ENCODE measurements at places on chromosomes 7 and 10.

DNA sequence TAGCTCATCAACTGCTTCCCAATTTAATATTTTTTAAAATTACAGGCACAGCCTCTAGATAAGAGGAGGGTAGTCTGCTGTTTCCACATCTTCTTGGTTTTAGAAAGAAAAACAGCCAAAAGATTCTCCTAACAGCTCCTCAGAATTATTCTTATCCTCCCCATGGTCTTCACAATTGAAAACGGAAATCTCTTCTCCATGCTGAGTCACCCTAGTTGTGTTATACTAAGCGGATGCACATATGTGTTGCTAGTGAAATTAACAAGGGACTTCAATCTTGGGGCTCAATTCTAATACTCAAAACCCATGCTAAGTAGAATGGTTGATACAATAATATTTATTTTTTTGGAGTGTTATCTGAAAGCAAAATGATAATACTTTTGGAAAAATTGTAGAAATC is 71.9 kb upstream of the NPY start:
- H3K4me3 ChIP-seq: no peak overlapping the region
- H3K36me3 ChIP-seq: no peaks in the 10 kb centered on the region
- H3K27ac ChIP-seq: no peak overlapping the region
- H3K27me3 ChIP-seq: no peaks in the 10 kb centered on the region

- no peak overlapping the region for H3K4me3 ChIP-seq
- H3K27ac ChIP-seq: no peak overlapping the region
- no peaks in the 10 kb centered on the region for H3K36me3 ChIP-seq
- H3K27me3 ChIP-seq: no peaks in the 10 kb centered on the region
- DNase-seq: no peak
- no peaks in the 10 kb centered on the region for H3K4me1 ChIP-seq
These were observed 122.8 kb downstream of the MAPK8 start for GRCh38 chr10:48429309-48429708.

DNA sequence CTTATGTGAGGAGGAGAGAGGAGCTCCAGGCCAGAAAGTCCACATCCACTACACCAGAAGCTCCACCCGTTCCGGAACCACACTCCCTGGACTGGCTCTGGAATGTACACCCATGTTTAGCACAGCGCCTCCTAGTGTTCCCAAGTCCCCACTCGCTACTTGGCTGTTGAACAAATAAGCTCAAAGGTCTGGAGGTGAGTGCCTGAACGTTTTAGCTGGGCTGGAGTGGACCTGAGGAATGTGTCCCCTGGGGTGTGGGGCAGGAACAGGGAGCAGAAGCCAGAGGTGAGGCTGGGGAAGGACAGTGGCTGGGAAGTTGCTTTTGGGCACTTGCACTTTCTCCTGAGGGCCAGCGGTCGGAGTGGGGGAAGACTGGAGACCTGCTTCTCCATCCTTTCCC is 164.1 kb upstream of the CDCA7L start:
- H3K27me3 ChIP-seq: peaks cover 4% of the 10 kb centered on the region
- H3K4me3 ChIP-seq: no peak overlapping the region
- no peaks in the 10 kb centered on the region for H3K36me3 ChIP-seq

- no peaks in the 10 kb centered on the region for H3K27me3 ChIP-seq
- H3K4me3 ChIP-seq: no peak overlapping the region
- H3K4me1 ChIP-seq: peaks cover 7% of the 10 kb centered on the region
- no peak overlapping the region for H3K27ac ChIP-seq
These were observed 61.7 kb upstream of the ZNRF2 start for GRCh38 chr7:30222515-30223215.

- no peaks in the 10 kb centered on the region for H3K4me1 ChIP-seq
- no peak overlapping the region for H3K27ac ChIP-seq
- DNase-seq: no peak
- H3K4me3 ChIP-seq: no peak overlapping the region
These were observed 94.8 kb downstream of the CHN2 start for GRCh38 chr7:29289156-29290021.

GRCh38 chr7:114531326-114531725 is 116.7 kb downstream of the FOXP2 start:
- no peak overlapping the region for H3K4me3 ChIP-seq
- H3K27me3 ChIP-seq: no peaks in the 10 kb centered on the region
- H3K27ac ChIP-seq: no peak overlapping the region
- H3K4me1 ChIP-seq: no peaks in the 10 kb centered on the region
- DNase-seq: no peak
- H3K36me3 ChIP-seq: no peaks in the 10 kb centered on the region

DNA sequence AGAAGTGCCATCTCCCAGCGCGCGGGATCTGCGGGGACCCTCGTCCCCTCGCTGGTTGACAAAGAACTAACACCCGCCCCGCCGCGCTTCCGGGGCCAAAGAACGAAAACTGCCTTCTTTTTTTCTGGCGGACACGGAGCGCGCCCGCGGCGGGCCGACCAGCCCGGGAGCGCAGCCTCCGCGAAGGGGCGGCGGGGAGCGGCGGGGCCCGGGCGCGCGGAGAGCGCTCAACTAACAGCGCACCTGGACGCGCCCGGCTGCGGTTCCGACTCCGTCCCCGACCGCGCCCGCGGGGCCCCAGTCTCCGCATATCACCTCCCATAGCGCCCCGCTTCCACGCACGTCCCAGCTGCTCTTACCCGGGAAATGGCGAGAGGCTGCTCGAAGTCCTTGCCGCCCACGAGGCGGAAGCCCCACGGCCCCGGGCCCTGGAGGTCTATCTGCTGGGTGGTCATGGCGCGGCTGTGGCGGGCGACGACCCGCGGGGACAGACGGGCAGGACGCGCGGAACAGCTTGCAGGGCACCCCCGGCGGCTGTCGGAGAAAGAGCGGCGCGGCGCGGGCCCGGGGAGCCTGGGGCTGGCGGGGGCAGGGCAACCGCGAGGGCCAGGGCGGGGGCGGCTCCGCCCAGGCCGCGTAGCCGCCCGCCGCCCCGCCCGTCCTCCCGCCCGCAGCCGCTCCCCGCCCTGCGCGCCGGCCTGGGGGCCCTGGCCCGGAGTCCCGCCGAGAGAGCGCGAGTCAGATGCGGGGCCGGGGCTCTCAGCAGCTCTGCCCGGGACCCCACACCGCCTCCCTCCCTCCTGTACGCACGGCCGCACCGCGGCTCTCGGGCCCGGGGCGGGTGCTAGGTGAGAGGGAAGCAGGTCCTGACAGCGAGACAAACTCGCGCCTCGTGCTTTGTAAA is at the start of gene PDLIM1:
PDLIM1 (minus strand) TSS at position 543 of the 904 bp plus-strand sequence; CDS start at position 455, 88 bp downstream.
- peak within 1 kb of the TSS; percentile 89 for H3K27ac ChIP-seq
- no peak for DNase-seq
- H3K36me3 ChIP-seq: no peaks in the 10 kb centered on the region
- peaks cover 35% of the 10 kb centered on the region for H3K4me1 ChIP-seq
- no peaks in the 10 kb centered on the region for H3K27me3 ChIP-seq

- no peaks in the 10 kb centered on the region for H3K27me3 ChIP-seq
- H3K4me3 ChIP-seq: no peak overlapping the region
- peaks cover 32% of the 10 kb centered on the region for H3K4me1 ChIP-seq
- H3K27ac ChIP-seq: peak overlapping the region; percentile 77
- H3K36me3 ChIP-seq: no peaks in the 10 kb centered on the region
- DNase-seq: no peak
These were observed 49.6 kb downstream of the MPP7 start for GRCh38 chr10:28253169-28253785.

GRCh38 chr7:99648843-99649242 is 31.0 kb downstream of the CYP3A5 start:
- no peak overlapping the region for H3K4me3 ChIP-seq
- H3K36me3 ChIP-seq: peaks cover 13% of the 10 kb centered on the region
- no peaks in the 10 kb centered on the region for H3K27me3 ChIP-seq
- no peaks in the 10 kb centered on the region for H3K4me1 ChIP-seq

GRCh38 chr7:27113991-27114769 is 11.7 kb upstream of the HOXA2 start:
- no peaks in the 10 kb centered on the region for H3K36me3 ChIP-seq
- peak overlapping the region; percentile 97 for H3K27ac ChIP-seq
- DNase-seq: no peak
- no peaks in the 10 kb centered on the region for H3K27me3 ChIP-seq

DNA sequence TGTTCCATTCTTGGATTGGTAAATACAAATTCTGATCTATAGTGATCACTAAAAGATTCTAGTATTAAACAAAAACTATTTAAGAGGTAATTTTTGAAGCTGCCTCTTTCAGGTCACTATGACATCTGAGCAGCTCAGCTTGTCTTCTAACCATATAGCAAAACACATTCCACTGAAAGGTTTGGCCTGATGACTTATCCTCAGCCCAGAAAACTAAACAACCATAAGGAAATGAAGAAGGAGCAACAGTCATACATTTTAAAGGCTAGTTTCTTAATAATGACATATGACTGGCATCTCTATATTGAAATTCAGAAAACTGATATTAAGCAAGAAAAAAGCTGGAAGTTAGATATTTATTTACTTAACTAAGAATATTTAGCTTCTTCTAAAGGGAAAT is 24.6 kb downstream of the NT5C2 start:
- H3K27me3 ChIP-seq: no peaks in the 10 kb centered on the region
- H3K27ac ChIP-seq: no peak overlapping the region
- DNase-seq: no peak
- peaks cover 75% of the 10 kb centered on the region for H3K36me3 ChIP-seq
- H3K4me3 ChIP-seq: no peak overlapping the region

DNA sequence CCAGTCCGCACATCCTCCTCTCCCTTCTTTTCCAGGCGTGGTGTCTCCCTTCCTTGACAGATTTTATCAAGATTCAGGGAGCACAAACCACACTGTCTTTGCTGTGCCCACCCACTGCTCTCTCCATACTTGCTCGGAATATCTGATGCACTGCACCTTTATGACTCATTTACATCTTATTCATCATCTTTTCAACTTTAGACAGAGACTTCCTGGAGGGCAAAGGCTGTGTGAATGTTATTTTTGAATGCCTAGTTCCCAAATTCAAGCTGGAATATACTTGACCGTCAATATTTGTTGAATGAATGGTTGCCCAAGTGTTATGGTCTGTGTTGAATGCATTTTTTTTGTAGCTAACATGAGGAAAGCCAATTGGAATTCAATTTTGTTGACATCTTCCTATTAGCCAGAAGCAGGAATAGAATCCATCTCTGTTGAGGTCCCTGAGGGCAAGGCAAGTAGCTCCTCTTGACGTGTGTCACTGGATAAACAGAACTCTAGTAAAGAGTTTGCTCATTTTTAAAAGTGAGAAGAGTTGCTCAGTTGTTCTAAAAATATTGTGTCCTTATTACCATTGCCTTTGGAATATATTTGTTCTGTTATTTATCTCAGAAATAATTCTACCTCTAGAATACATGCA is 95.0 kb downstream of the KLF6 start:
- DNase-seq: no peak
- H3K4me1 ChIP-seq: no peaks in the 10 kb centered on the region
- H3K4me3 ChIP-seq: no peak overlapping the region
- H3K27ac ChIP-seq: no peak overlapping the region
- no peaks in the 10 kb centered on the region for H3K27me3 ChIP-seq

GRCh38 chr10:4136121-4136520 is 351.1 kb upstream of the KLF6 start:
- peaks cover 11% of the 10 kb centered on the region for H3K4me1 ChIP-seq
- H3K27me3 ChIP-seq: no peaks in the 10 kb centered on the region
- H3K36me3 ChIP-seq: no peaks in the 10 kb centered on the region

GRCh38 chr10:19817231-19817933 is 1.1 kb downstream of the PLXDC2 start:
- H3K27me3 ChIP-seq: no peaks in the 10 kb centered on the region
- DNase-seq: no peak
- peak overlapping the region; percentile 72 for H3K4me3 ChIP-seq
- H3K4me1 ChIP-seq: no peaks in the 10 kb centered on the region
- H3K36me3 ChIP-seq: no peaks in the 10 kb centered on the region
- H3K27ac ChIP-seq: peak overlapping the region; percentile 93

DNA sequence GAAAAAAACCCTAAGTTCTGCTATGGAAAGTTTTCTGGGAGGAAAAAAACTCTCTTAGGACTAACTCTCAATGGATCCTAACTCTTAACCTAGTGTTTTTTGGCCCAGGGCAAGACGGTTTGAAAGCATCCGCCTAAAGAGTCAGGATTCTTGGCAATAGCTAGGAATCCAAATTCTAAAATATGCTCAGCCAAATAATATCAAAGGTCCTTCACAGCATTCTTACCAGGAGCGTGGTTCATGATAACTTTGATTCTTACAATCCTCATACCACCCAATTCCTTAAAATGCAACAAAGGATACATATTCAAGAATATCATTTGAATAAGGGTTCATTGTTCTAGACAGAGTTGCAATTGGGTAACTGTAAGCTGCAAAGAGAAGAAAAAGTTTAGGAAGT is 21.3 kb downstream of the CPA1 start:
- no peak overlapping the region for H3K27ac ChIP-seq
- H3K27me3 ChIP-seq: no peaks in the 10 kb centered on the region
- H3K4me3 ChIP-seq: no peak overlapping the region
- no peaks in the 10 kb centered on the region for H3K36me3 ChIP-seq
- DNase-seq: no peak
- peaks cover 3% of the 10 kb centered on the region for H3K4me1 ChIP-seq

DNA sequence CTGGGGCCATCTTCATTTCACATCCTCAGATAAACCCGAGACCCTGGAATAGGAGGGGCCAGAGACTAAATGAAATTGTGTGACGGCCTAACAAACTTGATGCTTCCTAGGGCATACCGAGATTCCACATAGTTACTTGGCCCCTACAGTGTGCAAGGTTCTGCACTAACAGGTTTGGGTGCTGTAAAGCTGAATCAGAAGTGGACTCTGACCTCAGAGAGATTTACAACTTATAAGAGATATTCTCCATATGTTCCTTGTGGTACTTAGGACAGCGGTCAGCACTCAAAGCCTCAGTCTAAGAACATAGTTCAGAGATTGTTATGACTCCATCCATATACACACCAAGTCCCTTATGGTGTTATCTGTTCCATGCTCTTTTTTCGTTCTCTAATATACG is 55.1 kb upstream of the FHIP2A start:
- no peak overlapping the region for H3K4me3 ChIP-seq
- H3K27ac ChIP-seq: no peak overlapping the region
- H3K4me1 ChIP-seq: peaks cover 8% of the 10 kb centered on the region

DNA sequence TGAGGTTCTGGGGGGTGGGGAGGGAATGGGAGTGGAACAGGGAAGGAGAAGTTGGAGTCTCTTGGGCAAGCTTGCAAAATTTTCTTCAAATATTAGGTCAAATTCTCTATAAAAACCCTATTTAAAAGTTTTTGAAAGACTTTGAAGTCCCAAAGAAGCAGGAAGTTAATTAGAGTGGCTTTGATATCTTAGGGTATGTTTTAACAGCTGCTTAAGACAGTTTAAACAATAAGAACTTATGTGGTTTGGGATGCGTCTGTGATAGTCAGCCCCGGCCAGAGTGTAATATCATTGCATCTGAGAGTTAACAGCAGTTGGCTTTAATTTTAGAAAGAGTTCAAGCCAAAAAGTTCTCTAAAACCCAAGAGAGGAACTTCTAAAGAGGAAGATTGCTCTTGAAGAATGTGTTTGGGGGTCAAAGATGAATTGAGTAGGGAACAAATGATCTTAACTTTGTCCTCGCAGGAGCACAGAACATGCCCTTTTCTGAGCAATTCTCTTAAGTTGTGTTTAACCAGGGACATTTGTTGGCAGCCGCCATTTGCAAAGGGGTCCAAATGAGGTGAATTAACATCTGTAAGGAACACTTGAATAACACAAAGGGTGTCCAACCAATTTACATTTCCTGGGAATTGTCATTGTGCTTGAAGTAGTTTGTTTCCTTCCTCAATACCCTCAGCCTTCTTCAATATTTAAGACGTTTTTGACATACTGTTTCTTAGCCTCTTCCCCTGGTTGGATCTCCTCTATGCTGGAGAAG is 182.4 kb downstream of the PTEN start:
- H3K4me3 ChIP-seq: no peak overlapping the region
- peaks cover 3% of the 10 kb centered on the region for H3K4me1 ChIP-seq
- no peaks in the 10 kb centered on the region for H3K36me3 ChIP-seq
- H3K27ac ChIP-seq: peak overlapping the region; percentile 90
- no peak for DNase-seq
- H3K27me3 ChIP-seq: no peaks in the 10 kb centered on the region

- no peaks in the 10 kb centered on the region for H3K36me3 ChIP-seq
- H3K27ac ChIP-seq: peak overlapping the region; percentile 79
- no peak overlapping the region for H3K4me3 ChIP-seq
- no peaks in the 10 kb centered on the region for H3K27me3 ChIP-seq
- DNase-seq: no peak
- H3K4me1 ChIP-seq: peaks cover 13% of the 10 kb centered on the region
These were observed 68.4 kb downstream of the CREB3L2 start for GRCh38 chr7:137933270-137934017.
